GM23248 (cell line): ENCODE measurements at places on chromosomes 7 and 10. TPM values are rescaled to one million over a fixed set of nuclear protein-coding genes. Genes with fewer than 3 reads are reported as not detected.
A peak's percentile ranks its signal among the peaks of the same experiment; 100 is the strongest.

GRCh38 chr7:16433568-16434122 lies 12.3 kb upstream of the CRPPA start:
- no peak for DNase-seq

DNA sequence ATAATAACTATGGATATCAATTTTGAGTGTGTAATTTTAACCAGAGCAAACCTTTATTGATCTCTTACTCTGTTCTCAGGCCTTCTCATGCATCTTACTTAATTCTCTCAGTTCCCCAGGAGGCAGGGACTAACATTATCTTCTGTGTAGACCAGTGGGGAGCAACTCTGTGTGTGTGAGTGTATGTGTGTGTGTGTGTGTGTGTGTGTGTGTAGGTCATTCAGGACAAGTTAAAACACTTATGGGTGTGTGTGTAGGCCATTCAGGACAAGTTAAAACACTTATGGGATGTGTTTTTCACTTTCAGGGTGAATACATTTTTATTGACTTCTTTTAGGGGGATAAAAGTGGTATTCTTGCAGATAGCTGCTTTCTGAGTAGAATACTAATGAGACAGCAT lies 145.0 kb downstream of the ADAM12 start:
- no peak for DNase-seq

DNA sequence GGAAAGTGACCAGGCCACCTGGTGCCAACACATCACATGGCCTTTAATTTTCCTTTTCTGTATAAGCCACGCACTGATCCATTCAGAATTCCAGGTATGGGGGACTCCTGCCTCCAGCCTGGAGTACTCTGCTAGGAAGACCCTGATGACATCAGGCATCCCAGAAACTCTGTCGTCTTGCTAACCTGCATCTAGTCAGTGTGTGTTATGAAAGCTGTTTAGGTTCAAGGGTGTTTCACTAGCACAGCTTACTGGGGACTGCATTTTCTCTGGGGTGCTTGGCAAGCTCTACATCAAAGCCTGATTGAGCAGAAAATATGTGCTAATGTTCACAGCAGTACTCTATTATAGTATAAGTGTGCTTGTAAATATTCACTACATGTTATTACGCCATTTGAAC lies 100.6 kb upstream of the MGMT start:
- DNase-seq = no peak

- DNase-seq = no peak
Measured at GRCh38 chr7:37683246-37684120, at the start of gene GPR141. TSS of gene GPR141 (plus strand) at chr7:37683766. CDS start at chr7:37740394, 56,628 bp downstream.

Gene PRRT4
- not detected in 2 replicates for total RNA-seq

- DNase-seq = no peak
Measured at GRCh38 chr7:83130623-83131545, 31.8 kb downstream of the PCLO start.

- DNase-seq = no peak
Measured at GRCh38 chr10:124129471-124129870, 36.1 kb upstream of the CHST15 start.

DNA sequence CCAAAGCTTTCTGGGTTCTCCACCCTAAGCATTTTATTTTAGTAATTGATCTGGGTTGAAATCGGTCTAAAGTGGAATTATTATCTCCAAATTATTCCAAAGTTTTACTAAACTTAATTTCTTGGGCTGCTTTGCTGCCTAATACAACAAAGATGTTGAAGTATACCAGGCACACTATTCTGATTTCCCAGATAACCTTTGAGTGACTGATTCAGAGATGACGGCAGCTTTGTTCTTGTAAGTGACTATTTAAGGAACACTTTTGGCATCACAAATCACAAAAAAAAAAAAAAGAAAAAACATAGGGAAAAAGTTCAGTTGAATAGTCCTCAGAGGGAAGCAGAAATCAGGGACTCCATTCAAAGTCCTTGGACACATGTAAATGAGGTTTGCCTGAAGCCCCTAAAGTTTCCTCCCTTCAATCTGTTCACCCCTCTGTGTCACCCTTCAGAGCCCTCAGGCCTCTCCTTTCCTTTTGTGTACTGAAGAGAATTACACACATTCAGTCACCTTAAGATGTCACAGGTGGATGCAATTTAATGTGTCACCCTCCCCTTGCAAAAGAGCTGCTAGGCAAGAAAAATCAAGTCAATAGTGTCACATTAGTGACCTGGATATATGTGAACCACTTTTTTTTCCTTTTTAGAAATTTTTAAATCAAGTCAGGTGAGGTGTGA lies 81.5 kb downstream of the RTKN2 start:
- peak; percentile 27 for DNase-seq

GRCh38 chr7:159033473-159033825 lies 111.2 kb downstream of the VIPR2 start:
- DNase-seq = no peak

- DNase-seq = peak; percentile 82
Measured at GRCh38 chr10:133520193-133520738, 6.9 kb upstream of the CYP2E1 start.

DNA sequence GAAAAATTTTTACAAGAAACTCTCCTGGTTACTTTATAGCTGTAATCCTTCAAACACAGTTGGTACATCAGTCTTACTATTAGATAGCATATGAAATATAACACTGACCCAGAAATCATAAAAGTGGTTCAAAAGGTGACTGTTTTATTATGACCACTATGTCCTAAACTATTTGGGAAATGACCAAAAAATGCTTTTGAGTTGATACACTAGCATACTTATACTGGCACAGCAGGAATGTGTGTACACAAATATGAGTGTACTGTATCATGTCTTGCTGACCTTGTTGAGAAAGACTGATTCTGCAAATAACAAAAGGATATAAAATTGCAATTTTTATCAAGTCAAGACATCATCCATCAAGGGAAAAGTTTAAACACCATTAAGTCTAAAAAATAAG lies 24.3 kb downstream of the CSTF2T start:
- peak; percentile 30 for DNase-seq

Gene SSC4D
- 0.43 TPM in 1 of 2 replicates, not detected in the other for total RNA-seq

GRCh38 chr7:92987095-92987494 lies 130.7 kb downstream of the SAMD9 start:
- peak; percentile 52 for DNase-seq

GRCh38 chr7:27661811-27662489 lies 733 bp downstream of the HIBADH start:
- DNase-seq = peak; percentile 62

Gene DNAJB9
- 39.3 and 48.6 TPM in 2 replicates for total RNA-seq

Gene NCF1
- total RNA-seq = not detected in 2 replicates

DNA sequence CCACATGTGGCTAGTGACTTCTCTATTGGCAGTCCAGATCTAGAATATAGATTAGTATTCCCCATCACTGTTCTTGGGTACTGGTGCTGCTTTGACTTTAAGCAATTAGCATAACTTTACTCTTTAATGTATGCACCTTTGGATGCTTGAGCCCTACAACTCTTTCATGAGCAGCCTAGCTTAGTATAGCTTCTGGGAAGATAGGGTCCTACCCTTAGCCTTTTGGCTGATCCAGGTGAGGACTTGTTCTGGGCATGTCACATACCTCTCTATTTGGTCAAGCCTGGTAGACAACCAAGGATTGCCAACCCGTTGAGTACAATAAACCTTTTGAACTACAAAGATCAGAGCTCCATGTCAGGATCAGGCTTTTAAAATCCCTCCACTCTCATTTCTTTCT lies 17.7 kb downstream of the PCGF5 start:
- DNase-seq = no peak

- no peak for DNase-seq
Measured at GRCh38 chr7:91347290-91347689, 83.1 kb downstream of the FZD1 start.

Gene UCN3
- not detected in 2 replicates for total RNA-seq

- peak; percentile 5 for DNase-seq
Measured at GRCh38 chr7:21317966-21318915, 109.6 kb upstream of the SP4 start.

DNA sequence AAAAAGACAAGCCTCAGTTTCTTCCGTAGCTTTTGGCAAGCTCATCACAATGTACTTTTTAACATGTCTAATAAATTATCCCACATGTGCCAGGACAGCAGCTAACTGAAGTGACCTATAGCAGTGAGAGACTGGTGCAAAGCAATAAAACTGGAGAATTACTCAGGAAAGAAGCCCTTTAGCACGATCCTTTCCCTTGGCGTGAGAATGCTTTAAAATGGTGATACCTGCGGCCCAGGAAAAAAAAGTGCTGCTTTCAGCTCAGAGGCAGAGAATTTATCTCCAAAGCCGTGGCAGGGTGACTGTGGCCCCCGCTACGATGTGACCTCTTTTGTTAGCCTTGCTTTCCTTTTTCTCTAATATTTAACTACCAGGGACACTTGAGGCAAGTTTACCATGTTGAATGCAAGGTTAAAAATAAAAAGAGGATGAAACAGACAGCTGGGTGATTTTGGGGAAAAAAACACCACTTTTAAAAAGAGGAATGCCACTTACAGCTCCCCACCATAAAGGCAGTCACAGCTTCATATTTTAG lies 184.0 kb downstream of the FANK1 start:
- DNase-seq = no peak

Gene CHST3
- total RNA-seq = 42.2 and 43.3 TPM in 2 replicates

Gene MTG1
- total RNA-seq = 22.8 and 26.1 TPM in 2 replicates

DNA sequence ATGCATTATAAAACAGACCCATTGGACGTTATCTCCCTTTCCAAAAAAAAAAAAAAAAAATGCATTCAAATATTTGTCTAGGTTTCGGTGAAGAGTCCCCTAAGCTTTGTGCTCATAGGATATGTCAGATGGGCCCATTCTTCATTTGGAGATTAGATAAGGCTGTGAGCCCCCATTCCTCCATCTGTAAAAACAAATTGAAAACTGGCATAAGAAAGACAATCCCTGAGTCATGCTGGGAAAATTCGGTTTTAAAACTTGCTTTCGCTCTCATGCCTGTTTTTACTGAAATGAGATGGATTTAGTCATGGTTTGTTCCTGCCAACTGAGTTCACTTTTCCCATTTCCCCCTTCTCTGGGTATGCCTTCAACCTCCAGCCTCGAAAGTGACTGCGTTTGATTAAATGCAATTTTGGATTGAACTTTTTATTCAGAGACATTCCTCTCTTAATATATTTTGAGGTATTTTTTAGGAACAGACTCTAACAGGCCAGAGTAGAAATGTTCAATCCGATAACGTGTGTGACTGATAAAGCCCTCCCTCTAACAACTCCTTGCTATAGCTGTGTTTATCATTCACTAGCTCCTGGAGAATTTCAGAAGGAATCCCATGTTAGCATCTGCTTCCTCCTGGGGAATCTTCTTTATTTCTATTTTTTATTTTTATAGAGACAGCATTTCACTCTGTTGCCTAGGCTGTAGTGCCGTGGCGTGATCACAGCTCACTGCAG lies 190.9 kb upstream of the LYZL2 start:
- DNase-seq = peak; percentile 90

GRCh38 chr7:27900006-27900405 lies 160.0 kb downstream of the TAX1BP1 start:
- peak; percentile 84 for DNase-seq

DNA sequence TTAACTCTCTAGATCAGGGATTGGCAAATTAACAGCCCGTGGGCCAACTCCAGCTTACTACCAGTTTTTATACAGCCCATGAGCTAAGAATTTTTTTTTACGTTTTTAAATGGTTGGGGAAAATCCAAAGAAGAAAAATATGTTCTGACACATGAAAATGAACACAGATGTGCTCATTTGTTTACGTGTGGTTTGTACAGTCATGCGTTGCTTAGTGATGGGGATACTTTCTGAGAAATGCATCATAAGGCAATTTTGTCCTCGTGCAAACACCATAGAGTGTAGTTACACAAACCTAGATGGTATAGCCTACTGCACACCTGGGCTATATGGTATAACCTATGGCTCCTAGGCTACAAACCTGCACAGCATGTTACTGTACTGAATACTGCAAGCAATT lies 8.3 kb upstream of the SMKR1 start:
- peak; percentile 93 for DNase-seq

Gene CALHM1
- total RNA-seq = not detected in 2 replicates

DNA sequence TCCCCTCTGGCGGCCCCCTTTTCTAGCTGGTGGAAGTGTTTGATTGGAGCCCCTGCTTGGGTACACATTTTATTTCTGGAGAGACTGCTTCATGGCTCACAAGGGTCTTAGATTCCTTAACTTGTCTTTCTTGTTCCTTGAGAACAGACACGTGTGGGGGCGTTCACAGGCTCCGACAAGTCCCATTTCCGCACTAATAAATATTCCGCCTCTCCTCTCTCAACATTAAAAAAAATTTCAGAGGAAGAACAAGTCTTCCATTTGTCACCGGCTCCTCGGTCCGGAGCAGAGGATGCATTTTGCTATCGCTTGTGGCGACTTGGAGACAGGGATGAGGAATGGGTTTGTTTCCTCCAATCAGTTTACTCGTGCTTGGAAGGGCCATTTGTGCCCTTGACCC lies 134.0 kb upstream of the PODXL start:
- DNase-seq = no peak

DNA sequence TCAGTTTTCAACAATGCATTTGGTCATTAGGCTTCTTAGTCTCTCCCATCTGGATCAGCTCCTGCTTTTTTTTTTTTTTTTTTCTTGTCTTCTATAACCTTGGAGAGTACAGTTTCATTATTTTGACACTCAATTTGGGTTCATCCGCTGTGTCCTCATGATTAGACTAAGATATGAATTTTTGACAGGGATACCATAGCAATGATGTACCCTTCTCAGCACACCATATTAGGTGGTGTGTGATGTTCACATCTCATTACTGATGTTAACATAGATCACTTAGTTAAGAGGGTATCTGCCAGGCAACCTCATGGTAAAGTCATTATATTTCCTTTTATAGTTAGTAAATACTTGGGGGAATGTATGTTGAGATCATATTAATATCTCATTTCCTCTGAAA lies 445.5 kb upstream of the IGFBP3 start:
- no peak for DNase-seq

DNA sequence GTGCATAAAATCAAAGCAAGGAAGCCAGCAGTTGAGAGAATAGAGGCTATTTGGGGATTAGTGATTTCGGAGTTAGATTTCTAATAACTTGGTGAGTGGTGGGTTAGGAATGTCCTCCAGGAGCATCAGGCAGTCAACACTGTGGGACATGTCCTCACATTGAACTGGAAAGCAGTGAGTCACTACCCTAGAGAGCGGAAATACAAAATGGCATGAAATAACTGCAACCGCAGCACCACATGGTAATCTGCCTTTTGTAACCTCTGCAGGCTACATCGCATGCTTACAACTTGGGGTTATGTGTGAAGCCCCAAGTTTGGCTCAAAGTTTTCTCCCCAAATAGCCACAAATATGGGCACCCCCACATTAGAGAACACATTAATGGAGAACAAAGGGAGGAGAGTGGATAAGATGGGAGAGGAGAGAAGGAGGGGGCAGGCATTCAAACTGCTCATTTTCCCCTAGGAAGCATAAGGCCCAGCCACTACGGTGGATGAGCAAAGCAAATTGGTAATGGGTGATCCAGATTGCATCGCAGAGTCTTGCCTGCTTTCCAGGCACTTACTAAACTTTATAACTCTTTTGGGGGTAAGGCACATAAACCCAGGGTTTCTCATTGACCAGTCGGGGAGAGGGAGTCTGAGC lies 22.0 kb upstream of the SLF2 start:
- DNase-seq = peak; percentile 97

Gene LIPJ
- total RNA-seq = not detected in 2 replicates

DNA sequence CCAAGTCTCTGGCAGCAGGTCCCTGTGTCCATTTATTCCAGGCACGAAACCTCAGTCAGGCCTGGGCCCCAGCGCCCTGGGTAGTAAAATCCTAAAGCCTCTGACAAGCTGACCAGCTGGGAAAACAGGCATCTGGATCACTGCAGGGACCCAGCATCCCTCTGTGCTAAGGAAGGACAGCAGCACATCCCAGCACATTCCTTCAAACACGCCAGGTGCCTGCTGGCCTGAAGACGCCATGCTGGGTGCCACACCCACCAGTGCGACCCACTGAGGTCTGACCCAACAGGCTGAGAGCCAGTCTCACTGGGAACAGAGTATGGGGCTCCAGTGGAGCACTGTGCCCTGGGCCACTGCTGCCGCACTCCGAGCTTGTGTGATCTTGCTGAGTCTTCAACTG lies 6.4 kb downstream of the DNAJB12 start:
- DNase-seq = no peak

Gene NYAP1
- total RNA-seq = not detected in 2 replicates
